Activated naive CD4-positive, alpha-beta T cell (primary cell): ENCODE measurements at places on chromosomes 2 and 18.

- DNase-seq: no peak
These were observed 412.1 kb upstream of the MYT1L start for GRCh38 chr2:2743164-2743571.

DNA sequence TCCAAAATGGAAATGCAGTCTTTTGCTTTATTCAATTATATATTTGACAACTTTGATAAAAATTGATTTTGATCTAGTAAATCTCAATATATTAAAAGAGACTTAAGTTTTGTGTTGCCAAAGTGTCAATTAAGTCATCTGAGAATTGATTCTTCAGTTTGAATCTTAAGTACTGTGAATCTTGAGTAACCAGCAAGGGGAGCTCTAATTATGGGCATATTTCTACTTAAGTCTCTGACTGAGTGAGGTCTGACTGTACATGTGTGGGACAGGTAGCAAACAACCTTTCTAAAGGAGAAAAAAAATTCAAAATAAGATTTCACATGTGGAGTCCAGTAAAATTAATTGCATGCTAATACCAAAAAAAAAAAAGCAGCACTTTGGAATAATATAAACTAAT is 503.7 kb upstream of the SLC8A1 start:
- DNase-seq: no peak

DNA sequence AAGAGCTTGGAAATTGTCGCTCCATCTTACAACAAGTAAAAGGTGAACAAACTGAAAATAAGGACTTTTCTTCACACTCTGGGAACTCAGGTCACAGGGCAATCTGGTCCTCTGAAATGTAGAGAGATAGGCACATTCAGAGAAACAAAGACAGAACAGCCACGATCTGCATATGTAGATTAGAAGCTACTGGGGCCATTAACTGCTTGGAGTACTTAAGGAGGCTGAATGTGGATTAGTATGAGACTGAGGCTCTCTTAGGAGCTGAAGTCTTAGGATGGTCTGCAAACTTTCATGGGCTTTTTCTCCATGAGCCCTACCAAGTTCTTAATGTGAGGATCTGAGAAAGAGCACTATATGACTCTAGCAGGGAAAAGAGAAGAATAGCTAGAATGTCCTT is 265.3 kb upstream of the NXPH2 start:
- DNase-seq: no peak

GRCh38 chr2:206518997-206519396 is 75.7 kb downstream of the ADAM23 start:
- no peak for DNase-seq

DNA sequence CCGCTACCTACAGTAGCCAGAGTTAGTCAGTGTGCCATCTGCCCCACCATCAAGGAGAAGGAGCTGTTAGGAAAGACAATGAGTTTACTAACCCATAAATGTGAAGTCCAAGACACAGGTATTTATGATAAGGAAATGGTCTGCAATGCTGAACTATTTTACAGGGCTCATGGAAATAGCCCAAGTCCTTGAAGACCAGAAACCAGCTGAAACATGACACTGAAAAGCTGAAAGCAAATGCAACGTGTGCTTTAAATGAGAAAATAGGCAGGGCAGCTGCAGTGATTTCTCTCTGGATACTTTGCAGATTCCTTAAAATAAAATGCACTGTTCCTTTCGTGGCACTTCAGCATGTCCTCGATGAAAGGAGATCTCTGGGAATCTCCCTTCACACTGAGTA is 256.4 kb upstream of the TCF4 start:
- DNase-seq: no peak

DNA sequence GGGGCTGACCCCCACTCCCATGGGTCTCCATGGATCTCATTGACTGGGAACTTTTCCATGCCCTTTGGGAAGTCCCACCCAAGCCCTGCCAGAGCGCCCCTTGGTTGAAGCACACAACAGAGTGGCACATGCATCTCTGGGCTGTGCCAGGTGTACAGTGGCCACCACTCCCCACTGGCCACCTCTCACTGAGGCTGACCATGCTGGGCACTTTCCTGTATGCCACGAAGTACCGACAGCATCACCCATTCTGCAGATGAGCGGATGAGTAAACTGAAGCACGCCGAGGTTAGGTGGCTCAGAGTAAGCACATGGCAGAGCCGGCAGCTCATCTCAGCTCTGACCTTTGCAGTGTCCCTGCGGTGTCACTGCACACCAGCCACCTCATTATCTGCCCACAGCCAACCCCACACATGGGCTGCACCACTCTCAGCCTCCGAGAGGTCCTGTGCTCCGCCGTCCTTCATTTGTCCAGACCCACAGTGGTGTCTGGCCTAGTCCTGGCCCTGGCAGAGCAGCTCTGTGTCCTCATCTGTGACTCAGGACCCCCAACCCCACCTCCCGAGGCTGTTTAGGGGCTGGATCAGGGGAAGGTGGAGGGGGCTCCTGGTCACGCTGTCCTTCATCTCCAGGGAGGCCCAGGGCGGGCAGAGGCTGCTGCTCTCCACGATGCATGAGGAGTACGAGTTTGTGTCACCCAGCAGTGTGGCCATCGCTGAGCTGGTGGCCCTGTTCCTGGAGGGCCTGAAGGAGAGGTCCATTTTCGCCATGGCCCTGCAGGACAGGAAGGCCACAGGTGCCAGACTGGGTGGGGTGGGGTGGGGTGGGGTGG is 18.0 kb upstream of the GPR17 start:
- no peak for DNase-seq

DNA sequence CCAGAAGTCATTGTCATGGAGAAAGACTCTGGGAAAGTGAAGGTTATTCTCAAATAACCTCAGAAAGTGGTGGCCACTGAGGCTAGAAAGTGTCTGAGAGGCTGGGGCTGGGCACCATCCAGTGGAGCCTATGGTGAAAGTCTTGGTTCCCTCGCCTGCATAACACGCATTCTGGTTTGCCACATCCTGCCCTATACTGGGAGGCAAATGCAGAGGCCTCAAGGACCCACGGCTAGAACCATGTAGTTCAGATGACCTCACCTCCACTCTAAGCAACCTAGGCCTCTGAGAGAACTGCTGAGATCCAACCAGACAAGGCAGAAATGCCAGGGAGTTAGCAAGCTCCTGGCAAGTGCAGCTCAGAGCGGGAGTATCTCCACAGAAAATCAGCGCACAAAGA is 5.1 kb downstream of the ITGB6 start:
- DNase-seq: no peak

DNA sequence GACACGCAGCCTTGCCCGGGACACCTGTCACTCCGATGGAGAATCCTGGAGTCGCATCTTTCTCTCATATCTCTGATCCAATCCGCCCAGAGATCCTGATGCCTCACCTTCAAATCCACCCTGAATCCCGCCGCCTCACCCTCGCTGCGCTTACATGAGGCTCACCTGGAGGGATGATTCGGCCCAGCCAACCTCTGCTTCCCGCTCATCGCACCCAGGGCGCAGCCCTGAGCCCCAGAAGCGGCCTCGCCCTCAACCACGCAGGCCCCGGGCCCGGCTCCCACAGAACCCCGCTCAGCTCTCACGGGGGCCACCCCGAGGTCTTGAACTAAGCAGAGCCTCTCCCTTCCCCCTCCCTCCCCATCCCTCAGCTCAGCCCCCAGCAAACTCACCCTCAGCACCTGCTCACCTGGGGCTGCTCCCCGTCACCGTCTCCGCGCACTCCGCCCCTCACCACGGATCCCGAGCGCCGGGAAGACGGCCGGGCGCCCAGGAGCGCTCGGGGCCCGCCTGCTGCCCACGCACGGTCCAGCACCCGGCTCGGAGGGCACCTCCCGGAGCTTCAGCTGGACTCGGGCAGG is 160.0 kb downstream of the NDUFA10 start:
- no peak for DNase-seq

GRCh38 chr18:35983818-35984217 is 11.3 kb downstream of the RMP24 start:
- DNase-seq: no peak

DNA sequence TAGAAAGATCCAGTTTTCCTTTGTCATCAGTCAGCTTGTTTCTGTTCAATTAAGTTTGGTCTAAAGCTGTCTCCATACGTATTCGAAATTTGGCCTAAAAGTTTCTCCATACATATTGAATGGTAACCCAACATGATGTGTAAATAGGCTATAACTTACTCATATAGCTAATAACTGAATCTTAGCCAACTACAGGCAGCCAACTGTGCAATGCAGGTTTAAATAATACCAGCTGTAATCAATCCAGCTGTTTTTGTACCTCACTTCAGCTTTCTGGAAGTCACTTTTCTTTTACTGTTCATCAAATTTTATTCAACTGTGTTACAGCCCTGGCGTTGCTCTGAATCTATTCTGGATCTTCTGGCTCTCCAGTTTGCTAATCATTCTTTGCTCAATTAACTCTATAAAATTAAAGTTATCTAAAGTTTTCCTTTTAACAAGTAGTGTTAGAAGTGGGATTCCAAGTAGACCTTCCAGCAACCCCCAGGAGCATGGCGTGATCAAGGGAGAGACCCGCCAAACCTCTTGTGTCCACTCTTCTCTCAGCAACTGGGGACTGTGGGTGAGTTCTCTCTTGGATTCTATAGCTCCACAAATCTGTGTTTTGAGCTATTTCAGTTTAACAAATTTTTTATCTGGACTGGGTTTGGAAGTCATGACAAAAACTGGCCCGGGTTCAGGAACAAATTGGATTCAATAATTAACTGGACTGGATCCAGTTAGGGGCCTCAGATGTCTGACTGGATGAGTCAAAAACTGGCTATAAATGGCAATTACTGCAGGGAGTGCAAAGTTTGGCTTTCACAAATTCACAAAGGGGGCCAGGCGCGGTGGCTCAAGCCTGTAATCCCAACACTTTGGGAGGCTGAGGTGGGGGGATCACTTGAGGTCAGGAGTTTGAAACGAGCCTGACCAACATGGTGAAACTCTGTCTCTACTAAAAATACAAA is 329.7 kb upstream of the ST6GAL2 start:
- no peak for DNase-seq

- no peak for DNase-seq
These were observed 49.9 kb downstream of the SLC9A4 start for GRCh38 chr2:102522890-102523289.

- no peak for DNase-seq
These were observed 17.4 kb downstream of the KCNH7 start for GRCh38 chr2:162821176-162821575.

GRCh38 chr18:70121842-70122241 is 83.6 kb downstream of the RTTN start:
- DNase-seq: no peak

DNA sequence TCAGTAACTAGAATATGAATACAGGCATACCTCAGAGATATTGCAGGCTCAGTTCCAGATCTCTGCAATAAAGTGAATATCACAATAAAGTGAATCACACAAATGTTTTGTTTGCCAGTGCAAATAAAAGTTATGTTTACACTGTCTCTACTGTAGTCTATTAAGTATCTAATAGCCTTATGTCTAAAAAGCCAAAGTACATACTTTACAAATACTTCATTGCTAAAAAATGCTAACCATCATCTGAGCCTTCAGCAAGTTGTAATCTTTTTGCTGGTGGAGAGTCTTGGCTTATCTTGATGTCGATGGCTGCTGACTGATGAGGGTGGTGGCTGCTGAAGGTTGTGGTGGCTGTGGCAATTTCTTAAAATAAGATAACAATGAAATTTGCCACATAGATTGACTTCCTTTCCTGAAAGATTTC is 159.4 kb downstream of the MYO1B start:
- no peak for DNase-seq

- DNase-seq: no peak
These were observed 214.2 kb upstream of the RAB6C start for GRCh38 chr2:129765326-129765677.

- no peak for DNase-seq
These were observed 537.3 kb downstream of the ERBB4 start for GRCh38 chr2:212001325-212001724.

DNA sequence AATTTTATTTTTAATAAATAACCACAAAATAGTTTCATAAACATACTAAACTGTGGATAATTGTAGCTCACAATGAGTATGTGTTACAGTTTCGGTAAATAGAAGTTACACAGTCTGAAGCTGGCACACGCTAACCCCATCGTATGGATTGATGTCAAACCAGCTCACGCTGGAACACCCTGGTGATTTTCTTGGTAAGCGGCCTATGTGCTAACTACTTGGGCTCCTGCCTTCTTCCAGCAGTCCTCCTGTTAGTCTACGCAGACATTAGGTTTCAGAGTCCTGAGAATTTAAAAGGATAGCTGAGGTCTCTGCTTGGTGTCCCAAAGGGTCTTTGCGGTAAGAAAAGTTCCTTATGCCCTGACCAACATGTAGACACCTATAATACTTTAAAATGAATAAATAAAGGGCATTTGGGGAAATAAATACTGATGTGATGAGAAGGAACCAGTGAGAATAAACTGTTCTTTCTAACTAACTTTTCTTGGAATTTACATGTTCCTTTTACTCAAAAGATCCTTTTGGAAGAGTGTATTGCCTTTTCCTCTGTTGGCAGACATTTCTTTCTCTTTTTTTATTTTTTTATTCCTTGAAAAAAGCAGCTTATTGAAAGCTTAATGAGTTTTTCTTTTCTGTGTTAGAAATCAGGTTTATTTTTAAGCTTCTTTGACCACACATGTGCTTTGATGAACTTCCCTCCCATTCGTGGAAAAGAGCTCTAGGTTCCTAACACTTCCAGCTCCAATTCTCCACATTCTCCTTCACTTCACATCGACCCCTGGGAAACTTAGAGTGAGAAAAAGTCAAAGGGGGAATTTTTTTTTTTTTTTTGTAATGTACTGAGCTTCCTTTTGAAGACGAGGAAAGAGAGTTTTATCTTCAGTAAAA is 322.2 kb downstream of the IRS1 start:
- DNase-seq: no peak

DNA sequence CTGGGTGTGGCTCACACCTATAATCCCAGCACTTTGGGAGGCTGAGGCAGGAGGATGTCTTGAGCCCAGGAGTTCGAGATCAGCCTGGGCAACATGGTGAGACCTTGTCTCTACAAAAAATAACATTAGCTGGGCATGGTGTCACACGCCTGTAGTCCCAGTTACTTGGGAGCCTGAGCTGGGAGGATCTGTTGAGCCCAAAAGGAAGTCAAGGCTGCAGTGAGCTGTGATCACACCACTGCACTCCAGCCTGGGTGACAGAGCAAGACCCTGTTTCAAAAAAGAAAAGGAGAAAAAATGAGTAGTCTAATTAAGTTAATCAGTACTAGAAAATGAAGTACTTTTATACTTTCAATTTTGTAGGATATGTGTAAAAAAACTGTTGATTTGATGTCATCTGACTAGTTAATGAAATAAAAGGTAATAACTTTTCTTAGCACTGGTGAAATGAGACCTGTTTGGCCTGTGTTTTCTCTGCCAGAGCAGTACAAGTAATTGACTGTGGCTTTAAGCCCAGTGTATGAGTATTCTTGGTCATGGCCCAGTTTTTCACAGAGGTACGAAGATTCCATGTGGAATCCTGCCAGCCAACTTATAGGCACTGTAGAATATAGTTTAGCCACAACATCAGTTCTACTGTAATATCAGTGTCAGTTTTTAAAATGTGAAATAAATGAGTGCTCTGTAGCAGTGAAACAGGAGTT is 35.8 kb downstream of the MFSD6 start:
- no peak for DNase-seq

GRCh38 chr2:197075754-197076337 is 149.3 kb upstream of the PGAP1 start:
- DNase-seq: no peak

DNA sequence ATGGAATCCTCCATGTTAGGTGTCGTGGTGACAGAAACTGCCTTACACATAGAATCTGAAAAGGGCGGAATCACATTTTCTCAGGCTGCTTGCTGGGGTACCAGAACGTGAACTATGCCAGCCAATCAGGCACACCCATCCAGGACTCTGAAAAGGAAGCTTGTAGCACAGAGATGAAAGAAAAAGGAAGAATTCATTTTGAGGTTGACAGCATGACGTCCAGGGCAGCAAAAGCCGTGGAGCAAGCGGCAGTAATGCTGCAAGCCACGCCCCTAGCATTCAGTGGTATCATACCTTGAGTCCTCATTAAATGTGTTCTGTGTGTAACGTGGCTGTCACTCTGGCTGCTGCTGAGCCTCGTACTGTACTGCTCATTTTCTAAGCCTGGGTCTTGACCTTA is 304.0 kb downstream of the DYSF start:
- DNase-seq: no peak
